ENCODE measurements at places on chromosomes 1 and 21.

DNA sequence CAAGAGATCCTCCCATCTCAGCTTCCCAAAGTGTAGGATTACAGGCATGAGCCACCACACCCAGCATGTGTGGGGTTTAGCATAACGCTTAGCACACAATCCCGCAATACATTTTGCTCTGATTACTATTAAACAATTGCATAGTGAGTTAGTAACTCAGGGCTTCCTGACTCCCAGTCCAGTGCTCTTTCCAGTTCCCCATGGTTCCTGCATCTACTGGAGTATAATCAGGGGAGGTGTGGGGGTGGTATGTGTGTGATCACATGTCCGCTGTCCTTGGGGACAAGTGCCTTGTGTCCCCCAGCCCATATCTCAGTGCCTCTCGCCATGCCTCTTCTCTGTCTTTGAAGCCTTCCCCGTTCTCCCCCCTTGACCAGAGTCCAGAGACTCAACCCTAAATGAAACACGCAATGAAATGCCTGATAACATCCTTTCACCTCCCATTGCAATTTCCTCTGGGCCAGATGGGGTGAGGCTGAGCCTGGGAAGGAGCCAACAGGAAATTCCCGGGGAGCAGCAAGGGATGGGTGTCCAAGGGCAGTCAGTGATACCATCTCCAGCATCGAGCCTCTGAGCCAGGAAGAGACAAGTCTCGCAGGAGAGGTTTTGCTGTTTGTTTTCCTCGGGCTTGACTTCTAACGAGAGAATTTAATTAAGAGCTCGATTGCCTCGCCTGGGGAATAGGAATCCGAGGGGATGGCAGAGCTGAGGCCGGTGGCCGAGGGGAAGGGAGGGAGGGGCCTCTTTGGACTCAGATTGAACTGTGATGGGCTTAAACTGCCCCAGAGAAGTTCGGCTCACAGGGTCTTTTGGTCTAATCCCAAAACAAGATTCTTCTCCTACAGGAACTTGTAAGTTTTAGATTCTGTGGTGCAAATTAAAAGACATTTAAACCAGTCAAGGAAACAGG is 7.7 kb upstream of the HTR1D start:
- DNase-seq: no peak

- no peak for DNase-seq
Observed at GRCh38 chr1:173208868-173209267, 1.7 kb upstream of the TNFSF4 start.

- DNase-seq: no peak
Observed at GRCh38 chr1:84121360-84121759, 22.7 kb upstream of the PRKACB start.

GRCh38 chr1:205199090-205199930 is 12.2 kb downstream of the DSTYK start:
- DNase-seq: no peak

Data from activated T-helper 1 cell treated with anti-CD3 and anti-CD28 coated beads, Interleukin-2, amount 50 U/mL, for 16 hours (primary cell).